ENCODE measurements at places on chromosomes 1 and 21. TPM values are rescaled to one million over a fixed set of nuclear protein-coding genes. Genes with fewer than 3 reads are reported as not detected.

Gene NOS1AP
- not detected for total RNA-seq

Gene PRDM16
- not detected for total RNA-seq

Gene PLA2G2C
- total RNA-seq: 0.17 TPM

Gene DYRK3
- total RNA-seq: 5.6 TPM

Gene RABGGTB
- 138 TPM for total RNA-seq

Gene HSD3B1
- total RNA-seq: not detected

Gene DDR2
- total RNA-seq: 0.57 TPM

Gene PTAFR
- 1.3 TPM for total RNA-seq

Gene FLAD1
- 53.1 TPM for total RNA-seq

Gene CADM3
- not detected for total RNA-seq

Gene TAS1R1
- total RNA-seq: not detected

Gene FAM163A
- total RNA-seq: not detected

Gene CYP2J2
- total RNA-seq: not detected

Gene RSPH1
- total RNA-seq: not detected

Gene SPRR4
- not detected for total RNA-seq

Gene SUSD4
- not detected for total RNA-seq

Gene KLHDC8A
- not detected for total RNA-seq

GRCh38 chr1:113073479-113073950 lies 517 bp downstream of the LRIG2 start:
- H3K27me3 ChIP-seq: no peaks in the 10 kb centered on the region
- peak; percentile 67 for DNase-seq
- H3K27ac ChIP-seq: peak overlapping the region; percentile 95
- peaks cover 4% of the 10 kb centered on the region for H3K36me3 ChIP-seq

- H3K27ac ChIP-seq: no peak overlapping the region
- peaks cover 2% of the 10 kb centered on the region for H3K27me3 ChIP-seq
- H3K36me3 ChIP-seq: no peaks in the 10 kb centered on the region
- peak; percentile 62 for DNase-seq
- H3K4me3 ChIP-seq: peak overlapping the region; percentile 3
Observed at GRCh38 chr1:3673381-3674099, 21.2 kb downstream of the TP73 start.

GRCh38 chr1:227946624-227947385 lies 927 bp downstream of the WNT9A start:
- no peak for DNase-seq
- H3K27me3 ChIP-seq: peaks cover 24% of the 10 kb centered on the region
- H3K4me1 ChIP-seq: peaks cover 6% of the 10 kb centered on the region
- H3K4me3 ChIP-seq: peak overlapping the region; percentile 64

- DNase-seq: peak; percentile 79
- H3K27ac ChIP-seq: no peak overlapping the region
- H3K27me3 ChIP-seq: peaks cover 55% of the 10 kb centered on the region
- peaks cover 18% of the 10 kb centered on the region for H3K4me1 ChIP-seq
- no peaks in the 10 kb centered on the region for H3K36me3 ChIP-seq
- H3K4me3 ChIP-seq: no peak overlapping the region
Observed at GRCh38 chr1:26408604-26409003, 2.0 kb upstream of the LIN28A start.

DNA sequence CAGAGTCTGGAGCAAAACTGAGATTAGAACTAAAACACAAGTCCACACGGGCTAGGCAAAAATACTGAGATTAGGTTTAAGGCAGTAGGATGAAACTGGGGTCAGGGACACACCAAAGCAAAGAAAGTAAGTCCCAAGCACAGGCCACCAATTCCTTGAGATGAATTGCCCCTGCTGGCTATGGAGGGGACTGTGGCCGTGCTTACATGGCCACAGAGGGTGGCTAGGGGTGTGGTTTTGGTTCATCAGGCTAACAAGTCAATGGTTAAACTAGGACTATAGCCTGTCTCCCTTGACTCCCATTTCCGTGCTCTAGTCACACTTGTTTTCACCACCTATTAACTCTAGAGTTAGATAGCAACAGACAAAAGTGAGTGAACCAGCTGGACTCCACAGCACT lies 394.8 kb downstream of the PBX1 start:
- no peak overlapping the region for H3K27ac ChIP-seq
- no peak for DNase-seq
- peaks cover 6% of the 10 kb centered on the region for H3K36me3 ChIP-seq
- no peaks in the 10 kb centered on the region for H3K4me1 ChIP-seq
- no peaks in the 10 kb centered on the region for H3K27me3 ChIP-seq

DNA sequence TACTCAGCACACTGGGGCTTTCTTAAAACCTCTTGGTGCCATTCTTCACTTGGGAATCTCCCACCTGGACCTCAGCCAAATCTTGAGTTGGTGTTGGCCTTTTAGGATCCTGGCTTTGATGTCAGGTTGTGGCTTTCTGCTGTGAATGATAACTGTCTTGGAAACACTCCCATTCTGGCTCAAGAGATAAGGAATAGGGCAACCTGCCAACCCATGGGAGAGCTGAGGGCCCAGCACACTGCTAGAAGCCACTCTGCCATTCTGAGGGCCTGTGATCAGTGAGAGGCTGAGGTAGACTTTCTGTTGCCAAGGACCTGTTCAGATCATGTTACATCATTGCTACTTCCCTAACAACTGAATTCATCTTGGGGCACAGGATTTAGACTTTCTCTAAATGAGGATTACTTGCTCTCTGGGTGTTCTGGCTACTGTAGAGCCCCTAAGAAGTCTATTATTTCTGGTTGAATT lies 45.8 kb downstream of the TTC39A start:
- no peak overlapping the region for H3K4me3 ChIP-seq
- no peak for DNase-seq
- no peak overlapping the region for H3K27ac ChIP-seq
- H3K36me3 ChIP-seq: no peaks in the 10 kb centered on the region

GRCh38 chr1:7811476-7811875 lies 27.4 kb downstream of the PER3 start:
- H3K27me3 ChIP-seq: no peaks in the 10 kb centered on the region
- peaks cover 18% of the 10 kb centered on the region for H3K36me3 ChIP-seq
- H3K27ac ChIP-seq: no peak overlapping the region
- no peak for DNase-seq

DNA sequence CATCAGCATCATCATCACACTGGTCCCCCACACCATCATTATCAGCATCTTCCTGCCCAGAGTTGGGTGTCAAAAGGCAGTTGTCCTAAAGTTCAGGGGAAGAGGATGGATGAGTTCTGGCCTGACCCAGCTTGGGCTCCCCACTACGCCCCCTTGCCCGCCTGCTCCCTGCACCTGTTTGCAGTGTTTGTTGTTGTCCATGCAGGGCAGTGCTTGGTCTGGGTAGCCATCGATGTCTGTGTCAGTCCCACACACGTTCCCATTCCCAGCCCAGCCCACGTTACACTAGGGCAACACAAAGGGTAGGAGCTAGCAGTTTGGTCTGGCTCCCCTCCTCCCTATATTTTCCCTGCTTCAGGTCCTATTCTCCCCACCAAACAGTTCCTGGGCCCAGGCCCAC lies 6.8 kb downstream of the THBS3 start:
- no peak for DNase-seq
- H3K4me3 ChIP-seq: no peak overlapping the region
- H3K4me1 ChIP-seq: peaks cover 4% of the 10 kb centered on the region
- H3K27me3 ChIP-seq: no peaks in the 10 kb centered on the region
- H3K36me3 ChIP-seq: no peaks in the 10 kb centered on the region
- H3K27ac ChIP-seq: no peak overlapping the region

GRCh38 chr1:54153535-54154439 lies 987 bp upstream of the CDCP2 start:
- no peaks in the 10 kb centered on the region for H3K36me3 ChIP-seq
- DNase-seq: no peak
- H3K4me1 ChIP-seq: no peaks in the 10 kb centered on the region
- H3K27ac ChIP-seq: no peak overlapping the region
- no peaks in the 10 kb centered on the region for H3K27me3 ChIP-seq

DNA sequence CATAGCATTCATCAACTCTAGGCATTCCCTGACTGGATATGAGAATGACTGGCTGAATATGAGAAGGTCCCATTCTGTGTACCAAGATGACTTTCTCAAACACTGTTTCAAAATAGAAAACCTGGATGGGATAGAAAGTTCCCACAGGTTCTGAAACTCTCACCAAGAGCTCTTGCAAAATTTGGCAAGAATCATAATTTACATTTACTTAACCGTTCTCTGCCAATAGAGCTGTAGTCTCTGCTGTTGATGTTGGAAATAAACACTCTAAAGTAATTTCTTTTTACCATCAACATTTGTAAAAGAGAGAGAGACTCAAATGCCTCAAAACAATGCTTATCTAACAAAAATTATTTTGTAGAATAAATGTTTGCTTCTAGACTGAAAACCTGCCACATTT lies 221.1 kb downstream of the LMO4 start:
- no peak overlapping the region for H3K27ac ChIP-seq
- H3K4me1 ChIP-seq: no peaks in the 10 kb centered on the region
- DNase-seq: no peak

DNA sequence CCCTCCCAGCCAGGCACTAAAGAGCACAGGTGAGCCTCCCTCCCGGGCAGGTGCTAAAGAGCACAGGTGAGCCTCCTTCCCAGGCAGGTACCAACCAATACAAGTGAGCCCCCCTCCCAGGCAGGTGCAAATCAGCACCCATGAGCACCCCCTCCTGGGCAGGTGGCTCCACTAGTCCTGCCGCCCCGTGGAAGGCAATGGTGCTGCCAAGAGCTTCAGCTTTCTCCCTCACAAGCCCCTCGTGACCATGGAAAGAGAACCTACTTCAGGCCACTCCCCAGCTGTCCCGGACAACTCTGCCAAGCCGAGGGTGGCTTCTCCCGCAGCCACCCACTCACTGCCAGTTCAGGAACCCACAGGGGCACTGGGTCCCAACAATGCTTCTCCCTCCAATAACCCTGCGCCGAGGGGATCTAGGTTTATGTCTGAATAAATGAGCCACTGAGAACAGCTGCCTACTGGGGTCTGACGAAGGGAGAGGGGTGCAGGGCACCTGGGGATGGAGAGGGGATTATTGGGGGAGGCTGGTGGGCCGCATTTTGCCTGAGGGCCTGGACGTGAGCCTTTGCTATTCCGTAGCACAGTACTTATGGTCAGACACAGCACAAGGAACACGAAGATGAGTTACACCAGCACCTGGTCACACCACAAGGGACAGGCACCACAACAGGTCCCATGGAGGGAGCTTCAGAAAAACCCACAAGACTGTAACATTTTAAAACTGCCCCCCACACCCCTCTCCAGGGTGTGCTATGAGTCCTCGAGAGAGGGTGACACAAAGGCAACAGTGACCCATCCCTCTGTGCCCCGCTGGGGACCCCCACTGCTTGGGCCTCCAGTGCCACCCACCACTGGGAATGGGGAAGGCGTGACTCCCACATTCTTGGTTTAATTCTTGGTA lies 46.3 kb downstream of the PRDM15 start:
- no peaks in the 10 kb centered on the region for H3K27me3 ChIP-seq
- H3K4me1 ChIP-seq: no peaks in the 10 kb centered on the region
- no peaks in the 10 kb centered on the region for H3K36me3 ChIP-seq
- no peak overlapping the region for H3K27ac ChIP-seq
- no peak for DNase-seq
- H3K4me3 ChIP-seq: no peak overlapping the region

DNA sequence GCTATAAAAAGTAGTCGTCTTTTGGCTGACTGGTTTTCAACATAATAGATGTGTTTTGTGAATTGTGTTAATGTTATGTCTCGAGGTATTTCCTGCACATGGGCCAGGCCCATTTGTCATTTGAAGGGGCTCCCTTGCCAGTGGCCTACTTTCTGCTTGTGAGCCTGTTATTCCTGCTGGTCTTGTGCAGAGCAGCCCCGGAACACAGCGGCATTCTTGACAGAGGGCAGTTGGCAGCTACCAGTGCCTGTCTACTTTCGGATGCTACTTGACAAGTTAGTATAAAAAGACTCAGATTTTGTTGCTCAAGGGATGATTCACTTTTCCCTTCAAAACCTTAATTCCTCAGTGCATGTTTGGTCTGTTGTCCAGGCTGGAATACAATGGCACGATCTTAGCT lies 28.5 kb downstream of the PGM1 start:
- no peak overlapping the region for H3K27ac ChIP-seq
- peaks cover 8% of the 10 kb centered on the region for H3K4me1 ChIP-seq
- no peak for DNase-seq
- H3K4me3 ChIP-seq: no peak overlapping the region
- no peaks in the 10 kb centered on the region for H3K27me3 ChIP-seq

- DNase-seq: no peak
- H3K27me3 ChIP-seq: peaks cover 3% of the 10 kb centered on the region
- no peaks in the 10 kb centered on the region for H3K36me3 ChIP-seq
- H3K27ac ChIP-seq: no peak overlapping the region
- no peak overlapping the region for H3K4me3 ChIP-seq
Observed at GRCh38 chr1:220682901-220683576, 7.1 kb upstream of the C1orf115 start.

DNA sequence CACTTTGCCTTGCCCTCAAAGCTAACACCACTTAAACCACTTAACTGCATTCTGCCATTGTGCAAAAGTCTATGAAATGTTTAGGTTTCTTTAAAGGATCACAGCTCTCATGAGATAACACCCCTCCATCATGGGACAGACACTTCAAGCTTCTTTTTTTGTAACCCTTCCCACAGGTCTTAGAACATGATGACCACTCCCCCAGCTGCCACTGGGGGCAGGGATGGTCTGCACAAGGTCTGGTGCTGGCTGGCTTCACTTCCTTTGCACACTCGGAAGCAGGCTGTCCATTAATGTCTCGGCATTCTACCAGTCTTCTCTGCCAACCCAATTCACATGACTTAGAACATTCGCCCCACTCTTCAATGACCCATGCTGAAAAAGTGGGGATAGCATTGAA lies 7.7 kb downstream of the ADAMTS1 start:
- no peaks in the 10 kb centered on the region for H3K27me3 ChIP-seq
- no peak for DNase-seq
- peak overlapping the region; percentile 32 for H3K27ac ChIP-seq
- H3K4me1 ChIP-seq: peaks cover 65% of the 10 kb centered on the region

- no peak for DNase-seq
- H3K27me3 ChIP-seq: no peaks in the 10 kb centered on the region
- no peak overlapping the region for H3K4me3 ChIP-seq
- peaks cover 7% of the 10 kb centered on the region for H3K36me3 ChIP-seq
- no peak overlapping the region for H3K27ac ChIP-seq
- peaks cover 6% of the 10 kb centered on the region for H3K4me1 ChIP-seq
Observed at GRCh38 chr1:36178471-36179219, 22.7 kb downstream of the MAP7D1 start.
